ENCODE measurements at places on chromosomes 2 and 18.

GRCh38 chr2:211487733-211488132, 931.3 kb downstream of the CPS1 start:
- no peak for DNase-seq

DNA sequence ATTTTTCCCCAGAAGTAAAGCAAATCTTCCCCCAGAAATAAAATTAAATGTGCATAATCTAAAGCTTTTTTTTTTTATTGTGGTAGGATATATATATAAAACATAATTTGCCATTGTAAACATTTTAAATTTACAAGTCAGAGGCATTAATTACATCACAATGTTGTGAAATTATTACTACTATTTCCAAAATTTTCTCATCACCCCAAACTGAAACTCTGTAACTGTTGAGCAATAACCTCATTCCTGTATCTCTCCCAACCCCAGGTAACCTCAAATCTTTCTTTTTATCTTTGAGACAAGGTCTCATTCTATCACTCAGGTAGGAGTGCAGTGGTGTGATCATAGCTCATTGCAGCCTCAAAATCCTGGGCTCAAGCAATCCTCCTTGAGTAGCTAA, 11.2 kb downstream of the MRPL19 start:
- DNase-seq: no peak

GRCh38 chr2:46335391-46336282, 38.4 kb downstream of the EPAS1 start:
- DNase-seq: peak; percentile 61

- no peak for DNase-seq
Measured at GRCh38 chr2:121492409-121492808, 38.3 kb upstream of the RNU4ATAC start.

DNA sequence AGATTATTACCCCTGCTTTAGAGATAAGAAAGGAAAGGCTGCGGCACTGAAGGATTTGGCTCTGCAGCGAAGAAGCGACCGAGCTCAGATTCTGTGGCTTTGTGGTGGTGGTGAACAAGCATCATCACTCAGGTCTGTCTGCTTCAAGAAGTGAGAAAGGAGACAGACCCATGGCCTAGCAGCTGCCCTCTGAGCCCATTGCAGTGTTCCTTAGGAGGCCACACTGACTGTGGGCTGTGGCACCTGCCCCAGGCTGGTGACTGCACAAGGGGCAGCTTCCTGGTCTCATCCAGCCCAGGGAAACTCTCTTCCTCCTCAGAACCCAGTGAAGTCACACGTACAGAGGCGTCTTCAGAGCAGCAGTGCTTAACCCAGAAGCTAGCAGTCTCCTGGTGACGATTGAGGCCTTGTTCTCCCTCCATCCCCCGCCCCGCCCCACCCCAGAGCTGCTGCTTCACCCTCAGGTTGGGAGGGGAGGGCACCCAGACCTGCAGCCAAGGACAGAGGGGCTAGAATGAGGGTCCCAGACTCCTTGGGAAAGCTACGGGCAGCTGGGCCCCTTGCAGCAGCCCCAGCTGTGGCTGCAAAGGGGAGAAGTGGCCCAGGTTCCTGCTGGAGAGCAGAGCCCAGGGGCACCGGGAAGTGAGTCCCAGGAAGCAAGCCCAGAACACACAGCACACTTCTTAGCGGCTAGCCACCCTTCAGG, 22.2 kb downstream of the BIN1 start:
- DNase-seq: no peak

DNA sequence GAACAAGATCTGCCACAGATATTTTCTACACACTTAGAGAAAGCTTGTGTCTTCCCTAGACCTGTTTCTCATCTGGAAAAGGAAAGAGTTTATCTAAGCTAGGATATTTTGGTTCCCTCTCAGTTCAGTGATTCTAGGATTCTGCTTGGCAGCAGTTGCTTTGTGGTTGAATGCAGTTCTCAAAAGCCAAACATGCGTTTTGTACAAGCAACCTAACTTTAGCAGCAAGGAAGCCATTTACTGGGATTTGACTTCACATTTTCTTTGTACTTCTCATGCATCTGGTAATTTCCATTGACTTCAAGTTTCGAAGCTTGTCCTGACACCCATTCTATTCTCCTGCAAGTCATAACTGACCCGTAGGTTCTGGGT, 33.3 kb downstream of the VSNL1 start:
- DNase-seq: no peak

DNA sequence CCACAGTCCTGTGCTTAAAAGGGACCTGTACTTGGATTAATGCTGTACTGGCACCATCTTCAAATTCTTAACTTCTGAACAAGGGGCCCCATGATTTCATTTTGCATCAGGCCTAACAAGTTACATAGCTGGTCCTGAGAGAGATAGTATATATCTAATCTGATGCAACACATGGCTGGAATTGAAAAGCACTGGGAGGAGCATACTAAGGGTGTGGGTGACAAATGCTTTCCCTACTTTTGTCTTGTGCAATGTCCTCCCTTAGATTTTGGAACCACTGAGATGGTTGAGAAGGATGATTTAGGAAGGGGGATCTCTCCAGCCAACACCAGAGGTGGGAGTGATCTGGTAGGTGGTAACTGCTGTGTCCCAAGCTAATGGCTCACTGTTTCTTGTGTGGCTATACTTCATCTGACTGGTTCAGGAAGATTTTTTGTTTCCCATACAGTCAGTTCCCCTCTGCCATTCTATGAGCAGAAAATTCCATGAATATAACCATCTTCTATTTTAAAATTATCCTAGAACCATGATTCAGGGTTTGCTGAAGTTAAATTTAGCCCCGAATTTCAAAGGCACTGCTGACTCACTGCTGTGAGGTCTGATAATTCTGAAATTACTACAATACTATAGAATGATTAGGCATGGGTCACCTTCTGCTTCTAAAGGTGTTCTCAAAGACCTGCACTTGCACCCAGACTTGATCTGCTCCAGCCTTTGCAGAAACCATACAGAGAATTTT, 108.3 kb upstream of the NCKAP5 start:
- DNase-seq: no peak

DNA sequence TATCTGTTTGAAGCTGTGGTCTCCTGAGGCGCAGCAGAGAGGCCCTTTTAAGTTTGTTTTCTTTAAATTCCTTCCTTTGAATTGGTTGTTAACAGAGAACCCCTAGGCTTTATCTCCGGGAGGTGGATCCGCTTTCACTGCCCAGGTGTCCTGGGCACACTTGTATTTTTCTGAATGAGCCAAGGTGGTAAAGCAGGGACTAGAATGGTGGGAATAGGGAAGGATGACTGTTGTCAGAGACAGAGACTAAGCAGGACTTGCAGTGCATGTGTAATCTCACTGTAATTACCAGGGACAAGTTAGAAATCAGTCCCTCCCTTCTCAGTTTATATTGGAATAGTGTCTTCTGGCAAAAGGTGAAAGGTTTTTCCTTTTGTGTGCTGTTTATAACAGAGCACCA, 72.8 kb downstream of the PHLPP1 start:
- no peak for DNase-seq

DNA sequence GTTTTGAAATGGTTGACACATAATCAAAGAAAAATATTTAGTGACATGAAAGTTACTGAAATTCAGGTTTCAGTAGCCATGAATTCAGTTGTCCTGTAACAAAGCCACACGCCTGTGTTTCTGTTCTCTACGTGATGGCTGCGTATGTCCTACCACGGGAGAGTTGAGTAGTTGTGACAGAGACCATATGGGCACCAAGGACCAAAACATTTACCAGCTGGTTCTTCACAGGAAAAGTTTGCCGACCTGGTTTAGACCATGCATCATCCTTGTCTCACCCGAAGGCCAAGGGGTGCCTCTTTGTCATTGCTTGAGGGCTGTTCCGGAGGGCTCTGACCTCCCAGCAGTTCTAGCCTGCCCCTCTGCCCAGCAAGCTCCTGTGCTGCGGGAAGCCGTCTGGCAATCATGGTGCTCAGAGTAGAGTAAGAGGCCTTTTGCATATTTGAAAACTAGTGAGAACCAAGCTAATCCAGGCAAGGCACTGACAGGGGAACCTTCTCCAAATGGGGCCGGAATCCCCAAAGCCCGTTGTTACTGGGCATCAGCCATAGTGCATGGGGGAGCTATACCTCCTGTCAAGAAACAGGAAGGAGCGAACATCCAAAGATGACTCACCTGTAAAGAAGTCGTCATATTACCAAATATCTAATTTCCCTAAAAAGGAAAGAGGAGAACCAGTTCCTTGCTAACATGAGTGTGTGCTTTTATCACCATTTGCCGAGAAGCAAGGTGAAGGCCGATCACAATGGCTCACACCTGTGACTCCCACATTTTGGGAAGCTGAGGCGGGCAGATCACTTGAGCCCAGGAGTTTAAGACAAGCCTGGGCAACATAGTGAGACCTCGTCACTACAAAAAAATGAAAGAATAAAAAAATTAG, 92.6 kb upstream of the RAB12 start:
- no peak for DNase-seq

DNA sequence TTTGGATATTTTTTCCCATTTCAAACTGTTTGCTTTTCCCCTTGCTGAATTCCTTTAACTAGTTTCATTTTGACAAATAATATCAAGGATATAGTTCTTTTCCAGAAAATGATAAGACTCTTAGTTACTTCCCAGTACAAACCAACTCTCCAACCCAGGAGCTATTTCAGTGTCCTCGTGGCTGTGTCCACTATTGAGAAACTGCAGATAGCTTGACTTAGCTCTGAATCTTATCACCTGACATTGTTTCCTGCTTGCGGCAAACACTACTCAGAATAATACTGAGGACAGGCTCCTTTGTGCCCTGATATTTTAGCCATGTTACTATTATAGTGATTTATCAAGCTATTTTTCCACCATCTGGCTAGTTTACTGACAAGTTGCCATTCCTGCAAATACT, 74.6 kb downstream of the KLF7 start:
- DNase-seq: no peak

- DNase-seq: no peak
Measured at GRCh38 chr2:58378152-58378551, 137.0 kb upstream of the FANCL start.

- DNase-seq: no peak
Measured at GRCh38 chr2:132267105-132267497, 105.3 kb upstream of the ANKRD30BL start.

DNA sequence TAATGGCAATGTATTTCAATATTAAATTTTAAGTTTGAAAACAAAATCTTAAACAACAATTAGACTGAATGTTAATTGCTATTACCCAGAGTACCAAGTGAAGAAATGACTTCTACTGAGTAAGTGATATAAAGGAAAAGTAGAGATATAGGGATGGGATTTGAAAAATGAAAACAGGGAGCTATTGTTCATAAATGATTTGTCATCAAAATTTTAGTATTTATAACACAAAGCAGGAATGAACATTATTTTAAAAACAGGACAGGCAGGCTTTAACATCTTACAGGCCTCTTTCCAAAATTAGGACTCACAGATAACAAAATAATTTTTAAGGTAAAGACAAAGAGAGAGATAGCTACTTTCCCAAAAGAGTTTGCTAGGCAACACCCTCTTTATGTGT, 3.9 kb downstream of the EXOC6B start:
- DNase-seq: no peak

- peak; percentile 55 for DNase-seq
Measured at GRCh38 chr2:100422320-100423055, 5.0 kb upstream of the CHST10 start.

DNA sequence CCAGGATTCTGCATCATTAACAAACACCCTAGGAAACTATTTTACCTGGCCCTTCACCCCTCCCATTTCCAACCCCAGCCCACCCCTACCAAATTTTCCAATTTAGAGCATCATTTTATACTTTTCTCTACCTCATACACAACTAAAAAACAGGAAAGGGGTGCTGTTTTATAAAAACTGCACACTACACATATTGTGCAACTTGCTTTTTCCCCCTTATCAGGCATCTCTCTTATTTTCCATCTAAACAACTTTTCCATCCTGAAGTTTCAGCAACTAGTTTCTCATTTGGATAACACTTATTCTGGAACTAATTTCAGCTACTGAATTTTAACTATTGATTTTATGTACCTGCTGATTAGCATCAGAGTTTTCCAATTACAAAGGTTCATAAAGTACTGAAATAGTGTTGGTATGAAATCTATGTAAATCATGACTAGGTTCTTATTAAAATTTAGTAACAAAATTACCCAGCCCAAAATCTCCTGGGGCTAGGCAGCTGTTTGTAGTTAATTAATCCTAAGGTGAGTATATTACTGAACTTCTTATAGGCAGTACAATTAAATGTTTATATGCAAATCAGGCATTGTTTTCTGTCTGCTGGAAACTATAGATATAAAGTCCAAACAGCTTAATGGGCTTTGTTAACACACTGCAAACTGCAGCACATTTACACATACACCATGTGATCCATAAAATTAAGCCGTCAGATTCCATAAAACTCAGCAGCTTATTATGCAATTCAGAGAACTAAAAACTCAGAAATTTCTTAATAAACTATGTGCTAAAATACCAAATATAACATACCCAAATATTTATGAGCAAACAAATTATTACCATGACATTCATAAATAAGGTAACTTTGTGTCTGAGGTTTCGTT, 7.9 kb downstream of the SF3B1 start:
- no peak for DNase-seq

- DNase-seq: no peak
Measured at GRCh38 chr2:152448606-152449005, 113.6 kb downstream of the FMNL2 start.

DNA sequence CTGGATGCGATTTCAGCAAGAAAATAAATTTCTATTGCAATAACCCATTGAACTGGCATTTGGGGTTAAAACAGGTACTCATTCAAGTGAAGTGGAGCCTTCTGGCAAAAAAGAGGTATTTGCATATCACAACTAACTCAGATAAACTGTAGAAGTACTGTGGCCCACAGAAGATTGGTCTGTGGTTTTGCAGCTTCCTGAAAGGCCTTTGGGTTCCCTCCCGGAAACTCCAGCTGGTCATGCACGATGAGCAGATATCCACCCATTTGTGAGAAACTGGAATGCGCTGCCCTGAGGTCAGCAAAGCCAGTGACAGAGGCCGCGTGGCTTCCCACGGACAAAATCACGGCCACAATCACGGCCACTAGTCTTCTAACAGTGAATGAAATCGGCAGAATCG, 106.3 kb downstream of the EPHA4 start:
- DNase-seq: no peak

DNA sequence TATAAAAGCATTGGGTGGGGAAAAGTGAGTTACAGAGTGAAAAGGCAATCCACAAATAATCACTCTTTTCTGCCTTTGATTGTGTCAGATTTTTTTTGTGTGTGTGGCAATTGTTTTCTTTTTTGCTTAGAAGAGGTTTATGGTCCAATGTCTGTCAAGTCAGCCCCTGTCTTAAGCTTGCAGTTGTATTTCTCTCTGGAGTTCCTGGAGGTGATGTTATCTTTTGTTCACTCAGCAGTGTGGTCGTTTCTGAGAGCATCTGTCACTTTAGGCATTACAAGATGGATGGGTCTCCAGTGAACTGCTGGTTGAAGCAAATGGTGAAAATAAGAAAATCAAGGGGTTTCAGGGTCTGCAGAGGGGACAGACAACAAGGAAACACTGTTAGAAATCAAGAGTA, 121.3 kb downstream of the GREB1L start:
- no peak for DNase-seq

GRCh38 chr2:39215545-39215944, 28.2 kb downstream of the CDKL4 start:
- DNase-seq: no peak

DNA sequence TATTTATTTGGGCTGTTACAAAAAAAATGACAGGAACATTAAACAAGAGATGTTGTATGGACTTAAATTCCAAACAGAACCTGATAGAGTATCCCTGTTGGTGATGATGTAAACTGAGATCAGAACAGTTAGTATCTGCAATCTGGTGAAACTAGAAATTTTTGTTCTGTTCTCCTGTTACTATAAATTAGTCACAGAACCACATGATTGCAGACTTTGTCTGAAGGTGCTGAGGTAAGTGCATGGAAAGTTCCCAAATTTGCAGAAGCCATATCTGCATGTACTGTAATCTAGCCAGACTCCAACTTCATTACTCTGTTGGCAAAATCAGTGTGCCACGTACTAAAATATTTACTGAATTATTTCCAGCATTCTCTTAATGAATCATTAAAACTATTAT, 516.3 kb upstream of the FSIP2 start:
- DNase-seq: no peak
